ENCODE measurements at places on chromosomes 7 and 10.
A peak's percentile ranks its signal among the peaks of the same experiment; 100 is the strongest.

DNA sequence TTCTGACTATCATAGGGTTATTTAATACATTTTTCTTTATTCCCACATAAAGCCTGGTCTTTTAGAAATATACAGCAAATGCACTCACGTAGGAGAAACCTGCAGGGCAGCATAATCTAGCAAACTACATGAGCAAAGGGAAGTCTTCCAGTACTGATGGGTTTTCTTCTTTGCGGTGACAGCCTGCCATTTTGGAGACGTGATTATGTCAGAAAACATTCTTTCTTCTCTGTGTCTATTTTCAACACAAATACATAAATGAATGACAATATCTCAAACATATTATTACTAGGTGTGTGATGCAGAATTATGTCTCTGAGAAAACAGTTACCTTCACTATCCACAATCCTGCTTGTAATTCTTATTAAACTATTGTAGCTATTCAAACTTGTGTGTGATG is 425.0 kb downstream of the GPAM start:
- ATAC-seq: no peak

GRCh38 chr10:26627324-26627723 is 70.2 kb upstream of the PDSS1 start:
- ATAC-seq: no peak

GRCh38 chr7:29812185-29812876 is 6.0 kb downstream of the WIPF3 start:
- no peak for ATAC-seq

GRCh38 chr7:95608359-95609173 is 12.2 kb upstream of the PDK4 start:
- ATAC-seq: peak; percentile 97

Data from motor neuron (in vitro differentiated cells).